Left cardiac atrium (tissue), 4 donors: ENCODE measurements at places on chromosomes 11 and 22. TPM values are rescaled to one million over a fixed set of nuclear protein-coding genes. Genes with fewer than 3 reads are reported as not detected.
A peak's percentile ranks its signal among the peaks of the same experiment; 100 is the strongest.

- DNase-seq: no peak
Measured at GRCh38 chr22:38871360-38872171, 450 bp downstream of the CBX6 start.

- DNase-seq: no peak
Measured at GRCh38 chr11:122089111-122089510, 26.9 kb downstream of the BLID start.

- DNase-seq: no peak
Measured at GRCh38 chr11:94539420-94539819, 4.3 kb upstream of the FUT4 start.

DNA sequence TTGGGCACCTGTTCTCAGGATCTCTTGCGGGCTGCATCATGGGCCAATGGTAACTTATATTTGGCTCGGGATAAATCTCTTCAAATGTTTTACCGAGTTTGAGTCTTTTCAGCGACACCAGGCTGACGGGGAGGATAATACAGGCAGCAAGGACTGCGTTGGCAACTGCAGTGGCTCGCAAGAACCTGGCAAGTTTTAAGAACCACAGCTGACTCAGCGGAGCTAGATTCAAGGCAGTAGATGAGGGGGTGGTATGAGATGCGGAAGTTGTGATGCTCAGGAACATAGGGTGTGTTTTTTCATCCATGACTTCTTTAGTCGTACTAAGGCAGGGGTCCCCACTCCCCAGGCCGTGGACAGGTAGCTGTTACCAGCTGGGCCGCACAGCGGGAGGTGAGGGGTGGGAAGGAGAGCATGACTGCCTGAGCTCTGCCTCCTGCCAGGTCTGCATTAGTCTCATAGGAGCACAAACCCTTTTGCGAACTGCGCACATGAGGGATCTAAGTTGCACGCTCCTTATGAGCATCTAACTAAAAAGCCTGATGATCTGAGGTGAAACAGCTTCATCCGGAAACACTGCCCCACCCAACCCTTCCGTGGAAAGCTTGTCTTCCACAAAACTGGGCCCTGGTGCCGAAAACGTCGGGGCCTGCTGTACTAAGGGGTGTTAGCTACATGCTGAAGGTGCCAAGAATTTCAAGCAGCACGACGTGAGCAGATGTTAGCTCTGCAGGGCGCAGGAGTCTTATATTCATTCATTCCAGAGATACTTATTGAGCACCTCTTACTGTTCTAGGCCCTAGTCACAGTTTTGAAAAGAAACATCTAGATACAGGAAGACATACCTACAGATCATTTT, 6.4 kb upstream of the JAM3 start:
- no peak for DNase-seq

DNA sequence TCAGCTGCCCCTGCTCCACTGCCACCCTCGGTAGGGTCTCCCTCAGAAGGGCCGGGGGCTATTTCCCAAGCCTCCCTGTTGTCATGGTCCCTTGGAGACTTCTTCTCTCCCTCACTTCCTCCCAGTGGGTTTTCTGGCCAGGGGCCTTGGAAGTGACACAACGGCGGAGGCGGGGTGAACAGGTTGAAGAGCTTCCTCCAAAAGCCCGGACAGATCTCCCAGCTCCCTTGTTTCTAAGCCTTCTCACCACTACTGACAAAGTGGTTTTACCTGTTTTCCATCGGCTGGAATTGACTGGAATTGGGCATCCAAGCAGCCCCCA, 14.5 kb downstream of the MYH9 start:
- DNase-seq: no peak

- no peak for DNase-seq
Measured at GRCh38 chr11:4610258-4610935, 2.4 kb upstream of the TRIM68 start.

DNA sequence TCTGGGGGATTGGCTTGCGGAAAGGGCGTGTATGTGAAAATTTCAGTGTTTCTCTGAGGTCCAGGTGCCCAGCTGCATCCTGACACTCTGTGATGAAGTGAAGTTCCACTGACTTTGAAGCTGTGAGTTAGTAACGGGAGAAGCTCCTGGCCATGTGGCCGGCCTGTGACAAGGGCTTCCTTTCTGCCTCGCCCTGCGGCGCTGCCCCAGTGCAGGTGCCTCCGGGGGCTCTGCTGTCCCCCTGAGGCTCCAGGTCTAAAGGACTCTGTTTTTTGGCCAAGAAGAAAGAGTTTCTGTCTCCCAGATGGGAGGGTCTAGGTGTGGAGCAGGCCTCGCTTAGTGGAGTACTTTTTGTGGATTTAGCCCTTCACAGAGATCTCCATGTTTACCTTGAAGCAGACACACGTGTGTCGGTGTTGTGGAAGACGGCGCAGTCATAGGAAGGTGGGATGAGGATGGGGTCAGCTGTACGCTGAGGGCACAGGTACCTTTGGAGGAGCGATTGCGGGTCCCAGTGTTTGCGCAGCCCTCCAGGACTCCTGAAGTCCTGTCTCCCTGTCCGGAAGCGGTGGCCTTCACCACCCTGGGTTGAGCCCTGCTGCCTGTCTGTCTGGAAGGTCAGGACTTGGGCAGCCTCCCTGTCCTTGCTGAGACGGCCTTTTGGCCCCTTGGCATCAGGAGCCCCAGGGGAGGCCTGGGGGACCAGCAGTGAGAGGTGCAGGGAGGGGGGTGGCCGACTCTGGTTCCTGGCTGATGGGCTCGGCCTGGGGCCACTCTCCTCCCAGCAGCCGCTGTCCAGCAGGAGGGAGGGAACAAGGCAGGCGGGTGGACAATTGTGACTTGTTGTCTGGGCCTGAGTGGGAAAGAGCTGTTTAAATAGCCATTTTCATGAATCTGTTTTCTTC, 1249.3 kb downstream of the BRD1 start:
- DNase-seq: no peak

DNA sequence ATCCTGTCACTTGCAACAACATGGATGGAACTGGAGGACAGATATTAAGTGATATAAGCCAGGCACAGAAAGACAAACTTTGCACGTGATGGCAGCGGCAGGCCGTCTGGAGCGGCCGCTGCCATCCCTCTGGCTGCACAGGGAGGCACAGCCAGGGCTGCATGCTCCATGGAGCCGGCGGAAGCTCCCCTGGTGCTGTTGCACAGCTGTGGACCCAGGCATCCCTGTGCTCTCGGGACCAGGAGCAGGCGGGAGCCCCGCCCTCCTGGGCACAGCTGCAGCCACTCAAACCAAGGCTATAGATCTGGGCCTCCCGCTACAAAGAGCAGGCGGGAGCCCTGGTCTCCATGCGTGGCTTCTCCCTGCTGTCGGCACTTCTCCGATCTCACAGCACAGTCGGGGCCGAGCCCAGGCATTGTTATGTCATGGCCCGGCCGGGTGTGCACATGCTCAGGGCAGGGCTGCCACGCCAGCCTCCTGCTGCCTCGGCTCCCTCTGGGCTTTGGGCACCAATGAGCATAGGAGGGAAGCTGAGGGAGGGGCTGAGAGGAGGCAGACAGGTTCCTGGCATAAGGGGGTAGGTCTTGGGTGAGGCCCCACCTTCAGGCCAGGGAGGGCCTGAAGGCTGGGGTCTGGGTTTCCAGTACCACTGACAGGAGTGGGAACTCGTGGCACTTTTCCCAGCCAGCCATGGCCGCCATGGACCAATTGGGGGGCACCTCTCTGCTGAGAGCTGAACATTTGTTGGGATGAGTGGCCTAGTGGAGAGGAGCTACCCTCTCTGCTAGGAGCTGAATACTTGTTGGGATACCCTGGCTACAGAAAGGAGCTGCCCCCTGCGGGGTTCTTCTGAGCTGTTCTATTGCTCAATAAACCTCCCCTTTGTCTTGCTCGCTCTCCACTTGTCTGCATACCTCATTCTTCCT, 16.7 kb downstream of the RRP8 start:
- peak; percentile 43 for DNase-seq

- DNase-seq: peak; percentile 55
Measured at GRCh38 chr11:125923012-125923579, 18.8 kb downstream of the DDX25 start.

- DNase-seq: no peak
Measured at GRCh38 chr11:71240061-71240690, 12.2 kb downstream of the SHANK2 start.

DNA sequence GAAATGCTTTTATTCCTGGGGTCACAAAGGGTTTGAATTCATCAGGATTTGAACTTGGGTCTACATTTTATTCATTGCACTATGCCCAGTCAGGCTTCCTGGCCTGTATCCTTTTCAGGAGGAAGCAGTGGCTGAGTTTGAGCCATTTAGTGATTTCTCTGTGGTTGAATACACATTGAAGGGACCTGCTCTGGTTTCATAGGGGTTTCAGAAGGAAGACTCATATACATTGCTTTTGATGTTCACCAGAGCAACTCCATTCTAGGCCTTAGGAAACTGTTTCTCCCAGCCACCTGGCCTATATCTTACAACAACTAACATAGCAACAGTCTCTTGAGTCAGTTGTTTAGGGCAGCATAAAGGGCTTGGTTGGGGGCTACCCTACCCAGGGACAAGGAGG, 165.7 kb downstream of the INSC start:
- DNase-seq: no peak

GRCh38 chr11:111819829-111820237, 51.5 kb downstream of the ALG9 start:
- DNase-seq: peak; percentile 33

GRCh38 chr11:66877588-66878385, 20.9 kb downstream of the LRFN4 start:
- DNase-seq: no peak

GRCh38 chr11:128905345-128906184, 14.4 kb downstream of the KCNJ5 start:
- DNase-seq: no peak

DNA sequence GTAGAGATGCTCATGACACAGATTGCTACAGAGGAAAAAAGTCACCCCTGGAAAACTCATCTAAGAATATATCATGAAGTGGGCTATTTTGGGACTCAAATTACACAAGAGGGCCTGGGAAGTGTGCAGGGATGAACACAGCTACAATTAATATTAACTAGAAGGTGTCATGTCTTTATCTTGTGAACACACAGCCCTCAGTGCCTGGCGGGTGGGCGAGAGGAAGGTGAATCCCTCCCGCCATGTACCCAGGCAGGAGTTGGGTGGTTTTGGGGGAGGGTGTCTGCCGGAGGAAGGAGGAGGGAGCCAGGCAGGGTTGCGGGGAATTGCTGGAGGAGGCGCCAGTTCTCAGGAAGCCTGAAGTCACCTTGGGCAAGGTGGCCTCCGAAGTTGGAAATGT, 5.1 kb upstream of the FAM83F start:
- DNase-seq: no peak

DNA sequence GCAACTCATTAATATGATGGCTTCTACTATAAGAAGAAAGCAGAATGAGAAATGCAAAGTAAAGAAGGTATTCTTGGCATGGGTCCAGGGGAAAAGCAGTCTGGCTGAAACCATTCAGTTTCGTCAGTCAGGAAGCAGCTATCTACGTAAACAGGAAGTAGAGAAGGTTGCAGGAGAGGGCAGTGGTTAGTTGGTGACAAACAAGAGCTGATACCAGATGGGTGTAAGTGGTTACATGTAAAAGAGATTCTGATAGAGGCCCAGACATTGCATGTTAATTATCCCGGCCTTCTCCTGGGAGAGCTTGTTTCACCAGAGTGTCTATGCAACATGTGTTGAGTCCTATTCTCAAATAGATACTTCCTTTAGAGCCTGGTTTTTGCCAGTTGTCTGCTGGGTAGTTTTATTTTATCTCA, 58.4 kb upstream of the PSMA1 start:
- no peak for DNase-seq

- no peak for DNase-seq
Measured at GRCh38 chr22:28183078-28183860, 264.2 kb upstream of the PITPNB start.

DNA sequence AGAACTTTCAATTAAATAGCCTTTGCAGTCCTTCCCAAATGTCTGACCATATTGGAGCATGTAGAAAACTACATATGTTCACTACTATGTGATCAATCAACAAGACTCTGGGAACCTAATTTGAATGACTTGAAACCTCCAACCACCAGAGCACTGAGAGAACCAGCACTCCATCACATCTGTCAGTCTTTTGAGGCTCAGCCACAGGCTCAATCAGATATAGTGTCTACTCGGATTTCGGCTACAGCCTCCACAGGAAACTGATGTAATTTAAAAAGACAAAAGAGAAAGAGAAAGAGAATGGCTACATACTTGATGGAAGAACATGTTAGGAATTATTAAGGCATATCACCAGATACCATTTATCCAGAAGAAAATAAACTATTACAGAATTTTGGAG, 859.0 kb downstream of the FAM181B start:
- no peak for DNase-seq

GRCh38 chr11:5621580-5621979, 3.2 kb upstream of the TRIM34 start:
- DNase-seq: no peak

GRCh38 chr11:108788565-108789199, 123.8 kb downstream of the DDX10 start:
- no peak for DNase-seq

DNA sequence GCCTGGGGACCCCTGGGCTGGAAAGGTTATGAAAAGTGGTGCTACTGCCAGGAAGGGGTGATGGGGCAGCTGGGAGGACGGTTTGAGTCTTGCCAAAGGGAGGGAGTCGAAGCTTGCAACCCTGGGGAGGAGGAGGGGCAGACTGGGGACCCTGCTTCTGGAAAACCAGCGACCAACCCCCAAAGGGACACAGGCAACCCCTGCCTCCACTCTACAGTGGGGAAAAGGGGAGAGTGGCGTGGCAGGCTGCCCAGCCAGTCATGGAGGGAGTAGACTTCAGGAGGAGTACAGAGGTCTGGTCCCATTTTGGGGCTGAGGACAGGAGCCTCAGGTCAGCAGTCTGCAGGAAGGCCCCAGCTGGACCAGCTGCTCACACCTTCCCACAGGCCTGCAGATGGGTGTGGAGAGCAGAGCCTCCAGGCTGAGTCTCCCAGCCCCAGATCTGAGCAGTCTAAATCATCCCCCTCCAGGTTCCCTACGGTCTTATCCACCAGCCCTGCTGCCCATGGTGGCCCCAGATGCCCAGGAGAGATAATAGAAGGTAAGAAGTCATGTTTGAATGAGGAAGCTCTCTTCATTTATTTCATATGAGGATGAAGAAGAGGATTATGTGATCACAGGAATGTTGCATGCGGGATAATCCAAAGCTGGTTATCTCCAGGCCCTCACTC, 3.3 kb downstream of the DDT start:
- DNase-seq: no peak

- DNase-seq: peak; percentile 60
Measured at GRCh38 chr11:130070109-130070845, 583 bp downstream of the APLP2 start.

Gene KCNA4
- total RNA-seq: 1.9 TPM

Gene OR51L1
- total RNA-seq: not detected

Gene NAALAD2
- total RNA-seq: 2.5 TPM

Gene SPCS2
- total RNA-seq: 141 TPM

Gene CD248
- total RNA-seq: 54.3 TPM

Gene GAS2
- total RNA-seq: 8.9 TPM

Gene EIF3L
- 298 TPM for total RNA-seq
